ENCODE measurements at places on chromosomes 1 and 21.

- DNase-seq, result no peak
Measured at GRCh38 chr1:111101854-111102642, 37.8 kb downstream of the DRAM2 start.

GRCh38 chr21:43311301-43311817 lies 115.6 kb downstream of the SIK1 start:
- DNase-seq, result no peak

GRCh38 chr1:156489166-156489934 lies 11.2 kb downstream of the MEF2D start:
- DNase-seq, result no peak

GRCh38 chr1:198435056-198435455 lies 105.4 kb downstream of the ATP6V1G3 start:
- DNase-seq, result no peak

DNA sequence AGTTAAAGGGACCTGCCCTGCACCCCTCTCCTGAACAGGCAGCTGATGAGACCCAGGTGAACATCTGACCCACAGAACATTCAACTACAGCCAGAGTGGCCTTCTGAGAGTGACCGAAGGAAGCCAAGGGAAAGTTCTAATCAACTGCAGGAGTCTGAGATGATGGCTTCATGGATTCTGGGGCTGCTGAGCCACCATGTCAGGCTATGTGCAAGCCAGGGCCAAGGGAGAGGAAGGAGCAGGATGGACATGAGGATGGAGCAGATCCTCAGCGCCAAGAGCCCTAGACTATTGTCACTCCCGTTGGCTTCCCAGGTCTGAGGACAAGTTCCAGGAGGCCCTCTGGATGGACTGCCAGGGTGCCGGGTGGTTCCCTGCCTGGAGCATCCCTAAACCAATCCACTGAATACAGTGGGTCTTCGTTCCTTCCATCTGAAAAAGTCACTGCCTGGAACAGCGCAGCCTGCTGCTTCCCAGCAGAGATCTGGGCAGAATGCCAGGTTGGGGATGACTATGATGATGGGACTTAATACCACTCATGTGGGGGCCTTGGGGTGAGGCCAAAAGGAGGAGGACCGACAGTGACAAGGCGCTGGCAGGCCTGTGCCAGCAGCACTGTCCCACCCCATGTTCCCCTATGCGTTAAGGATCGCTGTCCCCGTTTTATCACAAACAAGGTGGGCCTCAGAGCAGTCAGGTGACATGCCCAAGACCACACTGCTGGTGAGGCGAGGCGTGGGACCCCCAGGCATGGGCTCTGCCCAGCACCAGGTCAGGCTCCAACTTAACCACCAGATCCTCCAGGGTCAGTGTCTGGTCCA lies 19.8 kb downstream of the SPOCD1 start:
- no peak for DNase-seq

DNA sequence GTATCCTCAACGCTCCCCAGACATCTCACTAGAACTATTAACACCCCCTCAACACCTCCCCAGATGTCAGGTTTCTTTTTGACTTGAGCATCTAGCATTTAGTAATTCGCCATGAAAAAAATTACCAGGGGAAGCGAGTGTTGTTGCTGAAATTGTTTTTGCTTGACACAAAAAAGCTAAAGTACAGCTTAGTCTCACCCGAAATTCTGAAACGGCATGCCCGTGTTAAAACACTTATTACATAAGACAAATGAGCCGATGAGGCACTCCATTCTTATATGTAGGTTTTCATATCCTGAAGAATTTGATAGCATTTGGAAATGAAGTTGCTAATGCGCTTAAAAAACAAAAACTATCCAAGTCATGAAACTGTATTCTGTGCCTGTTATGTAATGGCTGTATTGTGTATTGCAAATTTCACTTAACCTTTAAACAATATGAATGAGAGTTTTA lies 1.3 kb upstream of the NRIP1 start:
- DNase-seq, result no peak

- no peak for DNase-seq
Measured at GRCh38 chr1:3368711-3369445, 85.6 kb upstream of the ARHGEF16 start.

DNA sequence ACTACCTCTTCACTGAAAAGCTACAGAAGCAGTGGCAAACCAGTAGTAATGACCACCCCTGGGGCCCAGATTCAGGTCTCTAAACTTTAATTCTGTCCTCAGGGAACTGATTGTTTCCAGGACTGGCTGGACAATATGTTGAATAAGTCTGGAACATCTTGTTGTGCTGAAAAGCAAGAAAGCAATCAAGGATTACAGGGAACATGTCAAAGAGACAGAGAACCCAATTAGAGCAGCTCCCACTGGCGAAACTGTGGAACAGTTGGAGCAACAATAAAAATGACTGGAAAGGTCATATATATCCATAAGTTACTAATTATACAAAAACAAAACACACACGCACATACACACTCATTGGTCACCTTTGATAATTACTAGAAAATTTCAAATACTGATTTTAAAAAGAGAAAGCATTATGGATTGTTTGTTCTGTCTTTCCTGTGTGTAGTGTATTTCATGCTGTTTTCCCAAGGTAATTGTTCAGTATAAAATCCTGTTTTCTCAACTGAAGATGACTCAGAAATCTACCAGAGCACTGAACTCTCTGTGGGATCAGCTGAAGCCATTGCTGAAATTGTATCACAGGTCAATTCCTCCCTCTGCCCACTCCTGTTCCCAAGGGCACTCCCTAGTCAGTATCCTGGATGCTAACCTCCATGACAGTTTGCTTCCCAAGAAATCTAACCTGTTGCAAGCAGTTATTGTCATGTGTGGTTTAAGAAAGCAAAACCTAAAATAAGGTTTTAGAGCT lies 83.6 kb upstream of the RGS1 start:
- no peak for DNase-seq

- no peak for DNase-seq
Measured at GRCh38 chr1:47898133-47898845, 98.9 kb downstream of the TRABD2B start.

DNA sequence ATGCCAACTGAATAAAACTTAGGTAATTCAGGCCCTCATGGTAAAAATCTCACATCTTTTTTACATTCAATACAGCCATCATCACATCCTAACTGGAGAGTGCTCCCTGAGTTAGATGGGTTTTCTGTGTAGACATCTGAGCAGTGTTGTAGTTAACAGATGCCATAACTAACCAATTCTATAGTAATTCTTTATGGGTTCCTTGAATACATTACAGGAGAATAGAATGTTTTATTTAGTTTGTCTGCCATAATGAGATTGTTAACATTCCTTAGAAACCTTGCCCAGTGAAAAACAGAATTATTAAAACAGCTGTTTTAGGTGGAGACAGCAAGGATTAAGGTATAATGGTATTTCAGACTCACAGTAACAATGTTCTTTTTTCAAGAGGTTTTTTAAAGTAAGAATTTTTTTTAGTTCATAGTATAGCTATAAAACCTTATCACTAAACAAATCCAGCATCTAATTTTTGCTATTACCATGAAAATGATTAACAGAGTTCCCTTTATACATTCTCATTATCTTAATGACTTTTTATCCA lies 95.3 kb downstream of the ATP5PO start:
- DNase-seq, result no peak

DNA sequence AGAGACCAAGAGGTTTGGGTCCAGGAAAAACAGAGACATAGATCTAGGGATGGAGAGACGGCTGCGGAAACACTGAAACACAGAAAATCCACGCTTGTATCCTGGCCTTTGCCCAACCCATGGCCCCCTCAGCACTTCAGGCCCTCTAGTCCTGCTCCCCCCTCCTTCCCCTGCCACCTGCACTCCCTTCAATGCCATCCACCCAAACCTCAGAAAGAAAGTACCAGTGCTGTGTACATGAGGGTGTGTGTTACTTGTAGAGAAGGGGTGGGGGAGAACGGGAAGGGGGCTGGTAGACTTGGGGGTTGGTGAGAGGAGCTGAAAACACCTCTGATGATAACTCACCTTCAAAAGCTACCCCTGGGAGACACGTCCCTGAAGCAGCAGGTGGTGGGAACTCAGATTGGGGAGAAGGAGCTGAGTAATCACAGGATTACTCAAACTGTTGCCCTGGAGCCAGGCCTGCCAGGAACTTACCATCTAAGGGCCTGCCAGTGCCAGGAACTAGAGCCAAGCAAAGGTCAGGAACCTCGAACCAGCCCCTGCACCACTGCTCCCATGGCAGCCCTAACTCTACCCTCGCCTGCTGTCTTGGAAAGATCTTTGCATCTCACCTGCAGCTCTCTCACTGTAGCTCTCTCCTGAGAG lies 11.5 kb downstream of the RORC start:
- no peak for DNase-seq

- DNase-seq, result no peak
Measured at GRCh38 chr1:221085701-221086375, 206.6 kb downstream of the HLX start.

- no peak for DNase-seq
Measured at GRCh38 chr1:100604372-100604771, 66.4 kb downstream of the GPR88 start.

- DNase-seq, result no peak
Measured at GRCh38 chr1:47280142-47280541, 33.8 kb downstream of the STIL start.

DNA sequence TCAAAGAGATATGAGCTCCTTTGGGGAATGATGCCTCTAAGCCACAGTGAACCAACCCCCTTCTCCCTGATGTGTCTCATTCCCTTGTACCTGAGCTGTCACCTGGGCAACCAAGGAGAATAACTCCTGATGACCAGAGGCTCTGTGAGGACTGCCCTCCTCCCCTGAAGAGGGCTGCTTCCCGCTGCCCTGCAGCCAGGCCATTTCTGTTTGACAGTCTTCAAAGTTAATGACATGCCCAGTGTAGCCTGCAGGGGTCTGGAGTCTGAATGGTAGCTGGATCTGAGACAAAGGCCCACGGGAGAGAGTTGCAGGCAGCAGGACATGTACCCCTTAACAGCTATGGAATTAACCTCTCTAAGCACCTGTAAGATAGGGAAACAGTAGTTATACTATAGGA lies 3.4 kb upstream of the SLFNL1 start:
- DNase-seq, result no peak

DNA sequence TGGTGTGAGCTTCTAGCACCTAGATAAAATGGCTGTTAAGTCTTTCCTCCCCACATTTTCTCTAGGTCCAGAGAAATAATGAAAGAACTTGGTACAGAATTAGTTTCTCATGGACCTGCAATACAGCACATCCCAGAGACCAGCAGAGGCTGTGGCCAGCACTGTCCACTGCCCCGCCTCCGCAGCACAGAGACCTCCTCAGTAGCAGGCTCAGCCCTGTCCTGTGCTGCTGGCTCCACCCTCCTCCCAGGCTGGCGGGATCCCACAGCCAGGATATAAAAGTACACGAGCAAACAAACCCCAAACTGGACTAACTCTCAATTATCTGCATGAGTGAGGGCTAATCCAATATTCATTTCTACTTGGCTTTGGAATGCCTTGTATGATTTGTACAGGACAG lies 401.5 kb downstream of the RPS6KC1 start:
- DNase-seq, result no peak

GRCh38 chr1:156560585-156561163 lies 11.7 kb downstream of the IQGAP3 start:
- no peak for DNase-seq

DNA sequence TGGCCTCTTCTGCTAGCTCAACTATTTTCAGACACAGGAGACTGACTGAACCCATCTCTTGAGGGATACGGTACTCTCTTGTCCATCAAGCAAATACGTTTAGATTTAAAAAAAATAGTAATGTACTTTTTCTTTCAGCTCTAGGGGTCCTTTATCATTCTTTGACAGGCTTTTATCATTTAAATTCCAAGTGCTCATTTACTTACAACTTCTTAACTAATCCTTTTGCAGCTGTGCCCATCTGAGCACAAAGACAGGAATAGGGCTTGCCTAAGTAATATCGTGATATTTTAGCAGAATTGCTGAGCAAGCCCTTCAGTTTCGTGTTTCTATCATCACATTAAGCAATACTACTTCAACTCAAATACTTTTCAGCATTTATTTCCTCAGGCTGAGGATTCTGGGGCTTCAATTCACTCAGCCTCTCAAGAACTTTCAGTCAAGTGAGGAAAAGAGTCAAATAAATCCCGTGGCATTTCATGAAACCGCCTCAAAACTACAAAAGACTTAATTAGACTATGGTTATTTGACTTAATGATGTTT lies 317.6 kb downstream of the BACH1 start:
- no peak for DNase-seq

DNA sequence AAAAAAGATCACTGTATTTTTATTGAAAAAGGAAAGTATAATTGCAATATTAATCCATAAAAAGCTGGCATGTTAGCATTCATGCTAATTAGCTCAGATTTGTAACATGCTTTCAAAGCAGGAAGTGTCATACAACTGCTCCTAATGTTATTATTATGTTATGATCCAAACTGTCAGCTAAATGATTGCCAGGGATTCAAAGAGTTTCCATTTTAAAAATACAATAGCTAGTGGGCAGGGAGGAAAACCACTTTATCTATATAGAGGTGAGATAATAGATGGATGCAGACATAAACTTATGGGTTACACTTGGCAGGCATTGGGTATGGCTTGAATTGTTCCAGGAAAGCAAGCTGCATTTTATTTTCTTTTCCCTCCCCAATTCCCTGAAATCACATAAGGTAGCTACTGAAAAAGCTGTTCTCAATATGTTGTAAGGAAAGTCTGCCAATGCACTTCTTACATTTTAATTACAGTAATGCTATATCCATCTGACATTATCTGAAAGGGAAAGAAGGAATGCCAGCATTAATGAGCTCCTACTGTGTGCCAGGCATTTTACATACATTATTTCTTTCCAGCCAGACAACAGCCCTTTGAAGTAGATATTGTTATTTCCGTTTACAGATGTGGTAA lies 9.8 kb upstream of the MYSM1 start:
- no peak for DNase-seq

DNA sequence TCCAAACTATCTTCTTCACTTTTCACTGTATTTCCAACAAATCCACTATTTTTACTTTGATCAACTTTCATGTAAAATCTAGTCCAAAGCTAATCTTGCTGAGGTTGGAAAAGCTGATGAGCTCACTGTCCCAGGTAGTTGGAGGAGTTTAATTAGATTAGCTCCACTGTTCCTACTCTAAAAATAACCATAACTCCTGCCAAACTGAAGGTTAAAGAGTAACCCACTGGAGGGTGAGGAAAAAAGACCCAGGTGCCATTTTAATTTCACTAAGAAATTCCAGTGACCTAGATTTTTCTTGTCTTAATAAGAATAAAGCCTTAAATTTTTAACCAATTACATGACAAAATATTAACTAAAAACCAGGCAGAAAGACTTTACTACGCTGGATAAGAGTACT lies 15.3 kb downstream of the DCAF8 start:
- no peak for DNase-seq

DNA sequence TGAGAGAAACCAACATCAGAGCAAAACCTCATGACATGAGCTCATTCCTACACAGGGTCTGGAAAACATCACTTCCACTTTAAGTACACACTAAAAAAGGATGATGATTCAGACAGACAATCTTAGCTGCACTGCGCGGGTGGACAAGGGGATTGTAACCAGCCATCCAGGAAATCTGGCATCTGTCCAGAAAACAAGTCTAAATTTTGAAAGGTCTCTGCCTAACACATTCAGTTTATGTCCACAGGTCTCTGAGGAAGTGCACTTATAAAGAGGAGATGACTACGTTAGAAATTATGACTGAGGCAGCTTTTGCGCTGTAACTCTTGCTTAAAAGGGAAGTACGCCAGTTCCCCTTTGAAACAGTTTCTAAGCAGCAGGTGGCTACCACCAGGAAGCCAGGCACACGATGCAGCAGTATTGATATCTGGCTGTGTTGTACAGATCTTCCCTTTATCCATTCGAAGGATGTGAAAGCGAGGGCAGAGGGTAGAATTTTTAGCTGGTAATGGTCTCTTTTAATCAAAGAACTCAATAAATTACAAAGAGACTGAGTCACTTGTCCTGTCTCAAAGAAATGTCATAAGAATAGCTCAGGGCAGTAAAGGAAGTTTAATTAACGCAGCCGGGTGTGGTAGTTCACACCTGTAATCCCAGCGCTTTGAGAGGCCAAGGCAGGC lies 128.0 kb downstream of the SETD4 start:
- DNase-seq, result peak; percentile 87

Measured in GDM1 (cell line).